Umbilical cord (tissue), 2 donors: ENCODE measurements at places on chromosomes 6 and 20. TPM values are rescaled to one million over a fixed set of nuclear protein-coding genes. Genes with fewer than 3 reads are reported as not detected.

DNA sequence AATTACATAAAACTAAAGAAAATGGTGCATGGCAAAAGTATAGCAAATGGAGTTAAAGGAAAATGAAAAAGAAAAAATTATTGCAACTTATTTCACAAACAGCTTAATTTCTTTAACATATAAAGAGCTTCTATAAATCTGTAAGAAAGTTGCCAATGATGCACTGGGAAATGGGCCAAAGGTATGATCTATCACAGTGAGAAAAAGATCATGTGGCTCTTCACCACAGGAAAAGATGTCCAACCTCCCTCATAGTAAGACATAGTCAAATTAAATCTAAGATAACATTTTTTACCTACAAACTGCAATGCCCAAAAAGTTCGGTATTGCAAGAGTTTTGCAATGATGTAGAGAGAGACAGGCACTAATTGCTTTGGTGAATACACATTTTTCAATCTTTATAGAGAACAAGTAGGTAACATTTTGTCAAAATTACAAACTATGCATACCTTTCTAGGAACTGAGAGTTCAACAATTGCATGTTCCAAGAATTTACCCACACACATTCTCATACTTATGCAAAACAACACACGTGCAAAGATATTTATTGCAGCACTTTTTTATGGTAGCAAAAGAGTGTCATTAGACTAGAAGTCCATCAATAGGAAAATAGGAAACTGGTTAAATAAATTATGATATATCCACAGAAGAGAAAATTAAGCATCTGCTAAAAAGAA, 372.6 kb downstream of the QKI start:
- DNase-seq: no peak

DNA sequence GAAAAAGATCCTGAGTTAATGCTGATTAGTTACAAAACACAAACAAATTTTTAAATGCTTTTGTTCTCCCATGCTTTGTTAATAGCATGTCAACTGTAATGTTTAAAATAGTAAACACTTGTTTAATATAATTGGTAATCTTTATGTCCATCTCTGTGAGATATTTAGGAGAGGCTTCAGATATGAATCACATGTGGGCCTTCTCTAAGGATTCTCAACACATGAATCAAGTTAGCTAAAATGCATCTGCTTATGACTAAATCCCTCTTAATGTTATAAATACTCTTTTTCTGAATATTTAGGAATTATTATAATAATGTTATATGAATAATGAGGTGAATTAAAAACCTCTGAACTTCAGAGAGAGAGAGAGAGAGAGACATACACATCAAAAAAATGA, 345.9 kb upstream of the MANEA start:
- DNase-seq: no peak

- DNase-seq: no peak
These were observed 72.7 kb upstream of the GATA5 start for GRCh38 chr20:62548471-62548870.

GRCh38 chr6:87683890-87684289, 18.1 kb downstream of the AKIRIN2 start:
- no peak for DNase-seq

- DNase-seq: no peak
These were observed 54.3 kb downstream of the SLC22A23 start for GRCh38 chr6:3402310-3403237.

GRCh38 chr6:159061805-159062563, 17.2 kb upstream of the TAGAP start:
- no peak for DNase-seq

- DNase-seq: no peak
These were observed 29.0 kb downstream of the HDGFL1 start for GRCh38 chr6:22598339-22598738.

GRCh38 chr6:161631676-161632194, 357.9 kb upstream of the AGPAT4 start:
- peak; percentile 76 for DNase-seq

DNA sequence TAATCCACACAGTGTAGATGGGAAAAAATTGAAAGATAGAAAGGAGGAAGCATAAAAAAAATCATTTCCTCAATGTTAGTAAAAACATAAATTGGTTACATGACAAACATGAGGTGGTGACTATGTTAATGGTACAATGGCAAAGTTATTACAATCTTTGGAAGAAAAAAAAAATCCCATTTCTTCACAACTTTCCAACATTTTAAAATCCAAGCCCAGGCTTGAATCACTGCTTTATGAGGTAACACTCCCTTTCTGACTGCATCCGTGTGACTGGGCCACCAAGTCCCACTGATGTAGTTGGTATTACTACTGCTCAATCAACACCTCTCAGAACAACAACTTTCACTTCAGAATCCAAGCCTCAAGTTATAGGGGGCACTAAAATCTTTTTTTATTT, 160.4 kb downstream of the BTBD9 start:
- no peak for DNase-seq

- no peak for DNase-seq
These were observed 18.5 kb downstream of the PSMG4 start for GRCh38 chr6:3277251-3277650.

GRCh38 chr6:12436683-12437082, 146.5 kb downstream of the EDN1 start:
- DNase-seq: no peak

GRCh38 chr6:53828215-53828614, 33.4 kb downstream of the LRRC1 start:
- no peak for DNase-seq

DNA sequence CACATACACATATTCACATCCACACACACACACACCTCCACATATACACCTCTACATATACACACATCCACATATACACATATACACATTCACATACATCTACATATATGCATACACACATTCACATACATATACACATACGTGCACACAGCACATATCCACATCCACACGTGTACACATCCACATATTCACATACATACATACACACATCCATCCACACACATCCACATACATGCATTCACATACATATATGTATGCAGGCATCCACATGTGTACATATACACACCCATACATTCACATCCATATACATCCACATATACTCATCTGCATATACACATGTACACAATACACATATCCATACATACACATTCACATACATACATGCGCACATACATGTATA, 25.6 kb upstream of the NKX2-2 start:
- no peak for DNase-seq

DNA sequence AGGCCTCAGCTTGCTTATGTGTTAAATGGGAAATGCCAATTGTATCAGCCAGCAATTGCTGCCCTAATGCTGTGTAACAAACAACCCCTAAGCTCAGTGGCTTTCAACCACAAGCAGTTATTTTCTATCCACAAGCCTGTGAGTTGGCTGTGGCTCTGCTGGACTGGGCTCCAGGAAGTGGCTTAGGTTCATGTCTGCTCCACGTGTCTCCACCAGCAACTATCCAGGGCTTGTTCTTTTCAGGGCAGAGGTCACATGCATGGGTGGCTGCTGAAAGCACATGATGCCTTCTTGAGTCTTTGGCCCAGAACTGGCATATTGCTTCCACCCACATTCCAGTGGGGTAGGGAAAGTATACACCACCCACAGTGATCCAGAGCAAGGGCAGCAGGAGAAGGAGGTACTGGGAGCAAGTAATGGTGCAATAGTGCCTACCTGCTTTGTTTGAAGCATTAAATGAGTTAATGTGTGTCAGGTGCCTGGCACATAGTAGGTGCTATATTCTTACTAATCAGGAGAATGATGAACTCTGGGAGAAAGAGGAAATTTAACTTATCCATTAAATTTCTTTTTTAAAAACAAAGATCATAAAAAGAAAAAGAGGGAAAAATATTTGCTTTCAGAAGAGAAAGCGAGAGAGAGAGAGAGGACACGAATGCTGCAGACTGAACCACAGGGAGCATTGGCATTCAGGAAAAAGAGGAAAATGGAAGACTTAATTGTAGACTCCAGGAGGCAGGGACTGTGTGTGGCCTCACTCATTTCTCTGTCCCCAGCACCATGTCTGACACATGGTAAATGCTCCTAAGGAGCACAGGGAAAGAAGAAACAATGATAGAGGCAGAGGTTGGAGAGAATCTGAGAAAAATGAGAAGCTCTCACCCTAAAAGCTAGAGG, 25.2 kb upstream of the RNF24 start:
- no peak for DNase-seq

- DNase-seq: peak; percentile 8
These were observed 298.6 kb downstream of the SYNE1 start for GRCh38 chr6:152338335-152339125.

GRCh38 chr20:35772563-35773058, 796 bp downstream of the PHF20 start:
- DNase-seq: no peak

Gene MACROD2
- 69.6 TPM for total RNA-seq

Gene TMC2
- 1.4 TPM for total RNA-seq

Gene PRR18
- not detected for total RNA-seq

Gene AVP
- total RNA-seq: not detected

Gene PTK6
- 1.2 TPM for total RNA-seq

Gene ZFP57
- total RNA-seq: not detected

Gene SLC22A16
- 1.4 TPM for total RNA-seq
